ENCODE measurements at places on chromosomes 7 and 10.

- DNase-seq: peak; percentile 49
Observed at GRCh38 chr7:77649716-77650349, 46.4 kb upstream of the RSBN1L start.

GRCh38 chr7:102806613-102807012 is 57.8 kb downstream of the FAM185A start:
- no peak for DNase-seq

- peak; percentile 5 for DNase-seq
Observed at GRCh38 chr10:5814110-5815107, 1.2 kb upstream of the GDI2 start.

- DNase-seq: no peak
Observed at GRCh38 chr7:130069179-130069977, 956 bp upstream of the KLHDC10 start.

- DNase-seq: no peak
Observed at GRCh38 chr7:26375726-26376174, 84.1 kb downstream of the SNX10 start.

- peak; percentile 36 for DNase-seq
Observed at GRCh38 chr7:29139191-29139590, 7.1 kb downstream of the CPVL start.

DNA sequence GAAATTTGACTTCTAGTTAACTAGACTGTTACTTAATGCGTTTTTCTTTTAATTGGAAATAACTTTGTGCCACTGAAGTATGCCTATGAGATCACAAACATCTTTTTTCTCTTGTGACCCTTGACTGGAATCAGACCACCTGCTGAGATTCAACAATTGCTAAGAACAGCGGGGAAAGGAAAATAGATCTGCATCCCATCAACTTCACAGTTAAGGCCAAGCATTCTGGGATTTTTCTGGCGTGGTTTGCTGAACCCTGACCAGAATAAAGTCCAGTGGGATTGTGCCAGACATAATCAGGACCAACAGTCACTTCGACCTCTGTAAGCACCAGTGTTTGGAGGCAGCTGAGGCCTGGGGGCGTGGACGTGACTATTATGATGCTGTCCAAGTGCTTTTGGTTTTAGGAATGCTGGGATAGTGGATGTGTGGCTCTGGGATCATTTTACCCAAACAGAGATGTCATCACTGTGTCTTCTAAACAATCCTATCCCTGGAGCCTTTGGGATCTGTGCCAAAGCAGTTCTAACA is 373.3 kb upstream of the PRKCQ start:
- peak; percentile 1 for DNase-seq

DNA sequence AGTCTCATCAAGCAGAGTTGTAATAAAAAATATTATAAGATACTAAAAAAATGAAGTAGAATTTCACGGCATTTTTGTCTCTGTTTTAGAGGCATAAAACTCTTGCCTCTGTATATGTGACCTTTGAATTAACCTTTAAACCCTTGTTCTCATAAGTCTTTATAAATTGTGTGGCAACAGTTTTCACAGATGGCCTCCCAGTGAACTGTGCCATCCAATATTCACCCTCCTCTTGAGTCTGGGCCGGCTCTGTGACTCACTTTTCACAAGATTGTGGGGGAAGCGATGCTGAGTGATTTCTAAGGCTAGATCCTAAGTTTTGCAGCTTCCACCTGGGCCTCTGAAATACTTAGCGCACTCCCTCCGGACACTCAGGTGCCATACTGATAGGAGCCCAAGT is 4.6 kb upstream of the USP6NL start:
- no peak for DNase-seq

- peak; percentile 4 for DNase-seq
Observed at GRCh38 chr7:141355032-141355431, 196.2 kb upstream of the AGK start.

DNA sequence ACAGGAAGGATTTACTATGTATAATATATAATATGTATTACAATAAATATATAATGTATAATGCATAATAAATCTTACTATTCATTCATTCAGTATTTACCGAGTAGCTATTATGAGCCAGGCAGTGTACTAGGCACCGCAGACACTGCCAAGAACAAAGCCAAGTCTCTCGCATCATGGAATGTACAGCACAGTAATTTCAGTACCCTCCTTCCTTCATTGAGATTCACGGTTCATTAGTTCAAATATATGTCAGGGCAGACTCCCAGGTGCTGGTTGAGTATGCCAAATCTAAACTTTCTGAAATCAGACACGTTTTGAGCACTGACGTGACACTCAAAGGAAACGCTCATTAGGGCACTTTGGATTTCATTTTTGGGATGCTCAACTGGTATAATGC is 9.1 kb downstream of the USP6NL start:
- DNase-seq: no peak

DNA sequence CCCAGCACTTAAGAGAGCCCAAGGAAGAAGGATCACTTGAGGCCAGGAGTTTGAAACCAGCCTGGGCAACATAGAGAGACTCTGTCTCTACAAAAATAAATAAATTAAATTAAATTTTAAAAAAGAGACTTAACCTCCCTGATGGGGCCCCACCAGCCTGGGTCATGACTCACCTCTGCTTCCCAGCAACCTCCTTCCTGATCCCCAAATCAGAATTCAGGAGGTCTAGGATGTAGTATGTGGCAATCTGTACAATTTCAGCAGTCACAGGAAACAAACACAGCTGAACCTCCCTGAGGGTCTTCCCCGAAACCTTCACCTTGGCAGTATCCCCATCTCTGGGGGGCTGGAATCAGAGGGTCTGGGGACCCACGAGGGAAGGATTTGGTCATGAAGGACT is 9.7 kb upstream of the PPP1R35 start:
- no peak for DNase-seq

GRCh38 chr7:142482891-142483658 is 225.2 kb upstream of the PRSS58 start:
- peak; percentile 63 for DNase-seq

- DNase-seq: peak; percentile 20
Observed at GRCh38 chr7:102927312-102927933, 14.6 kb downstream of the LRRC17 start.

GRCh38 chr7:28002638-28003037 is 178.0 kb downstream of the JAZF1 start:
- DNase-seq: peak; percentile 28

DNA sequence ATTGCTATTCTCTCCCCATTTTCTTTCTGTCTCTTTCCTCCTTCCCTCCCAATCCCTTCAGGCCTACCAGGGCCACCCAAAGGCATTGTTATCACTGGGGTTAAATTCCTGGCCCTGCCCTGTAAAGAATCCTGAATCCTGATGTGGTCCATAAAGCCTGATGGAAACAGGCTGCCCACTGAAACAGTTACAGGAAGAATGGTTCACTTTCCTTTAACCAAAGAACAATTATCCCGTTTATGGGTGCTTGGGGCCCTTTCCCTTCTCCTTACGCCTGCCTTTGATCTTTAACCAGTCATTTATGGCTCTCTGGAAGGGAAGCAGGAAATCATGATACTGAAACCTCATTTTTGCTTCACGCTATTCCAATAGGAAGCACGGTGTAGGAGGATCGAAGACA is 273.1 kb upstream of the NEBL start:
- DNase-seq: no peak

- DNase-seq: no peak
Observed at GRCh38 chr10:60009276-60009675, 102.9 kb upstream of the CCDC6 start.

DNA sequence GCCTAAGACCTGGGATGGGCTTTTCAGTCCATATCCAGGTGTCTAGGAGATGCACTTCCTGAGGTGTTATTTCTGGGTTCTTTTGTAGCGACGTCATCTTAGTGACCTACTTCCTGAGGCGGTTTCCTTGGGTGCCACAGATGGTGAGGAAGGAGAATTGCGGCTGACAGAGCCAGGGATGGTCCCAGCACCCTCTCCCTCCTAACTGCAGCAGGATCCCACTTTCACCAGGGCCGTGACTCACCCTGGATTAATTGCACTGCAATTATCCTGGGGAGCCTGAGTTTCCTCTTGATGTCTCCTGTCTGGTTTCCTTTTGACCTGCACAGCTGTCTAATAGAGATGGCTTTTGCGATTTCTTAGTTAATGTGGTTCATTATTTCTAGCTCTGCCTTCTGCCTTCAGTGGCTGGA is 271.7 kb downstream of the TCF7L2 start:
- DNase-seq: peak; percentile 56

- DNase-seq: no peak
Observed at GRCh38 chr10:103480521-103480920, 1.5 kb upstream of the CALHM3 start.

- no peak for DNase-seq
Observed at GRCh38 chr10:71396711-71397295, at the start of gene CDH23. Gene CDH23 (plus strand): TSS chr10:71396920. CDS start chr10:71439832, 42,912 bp downstream.

DNA sequence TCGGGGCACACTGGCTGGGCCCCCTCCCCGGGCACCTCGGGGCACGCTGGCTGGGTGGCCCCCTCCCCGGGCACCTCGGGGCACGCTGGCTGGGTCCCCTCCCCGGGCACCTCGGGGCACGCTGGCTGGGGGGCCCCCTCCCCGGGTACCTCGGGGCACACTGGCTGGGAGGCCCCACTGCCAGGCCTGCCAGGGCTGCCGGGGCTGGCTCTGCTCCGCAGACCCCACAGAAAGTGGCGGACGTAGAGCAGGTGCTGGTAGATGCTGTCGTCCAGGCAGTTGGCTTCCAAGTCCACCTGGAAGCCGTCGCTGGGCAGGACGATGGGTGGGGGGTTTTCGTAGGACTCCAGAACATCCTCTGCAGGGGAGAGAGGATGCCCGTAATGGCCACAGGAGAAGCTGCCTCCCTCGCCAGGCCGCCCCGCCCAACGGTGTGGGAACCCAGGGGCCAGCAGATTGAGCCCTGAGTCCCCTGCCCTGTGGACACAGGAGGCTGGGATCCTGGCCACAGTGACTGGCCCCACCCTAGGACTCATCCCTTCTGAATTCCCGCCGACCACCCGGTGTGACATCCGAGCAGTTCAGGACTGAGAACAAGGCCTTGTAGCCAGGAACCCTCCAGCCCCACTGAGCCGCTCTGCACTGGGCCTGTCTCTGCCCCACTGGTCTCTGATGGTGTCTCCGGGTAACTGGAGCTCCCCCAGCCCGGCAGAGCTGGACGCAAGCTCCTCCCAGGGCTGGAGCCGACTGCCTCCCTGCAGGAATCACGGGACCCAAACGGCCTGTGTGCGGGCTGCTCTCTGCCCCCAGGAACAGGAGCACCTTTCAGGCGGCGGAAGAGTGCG is 28.2 kb downstream of the AP5Z1 start:
- DNase-seq: no peak

GRCh38 chr7:30920584-30921539 is 9.2 kb downstream of the AQP1 start:
- DNase-seq: peak; percentile 73

DNA sequence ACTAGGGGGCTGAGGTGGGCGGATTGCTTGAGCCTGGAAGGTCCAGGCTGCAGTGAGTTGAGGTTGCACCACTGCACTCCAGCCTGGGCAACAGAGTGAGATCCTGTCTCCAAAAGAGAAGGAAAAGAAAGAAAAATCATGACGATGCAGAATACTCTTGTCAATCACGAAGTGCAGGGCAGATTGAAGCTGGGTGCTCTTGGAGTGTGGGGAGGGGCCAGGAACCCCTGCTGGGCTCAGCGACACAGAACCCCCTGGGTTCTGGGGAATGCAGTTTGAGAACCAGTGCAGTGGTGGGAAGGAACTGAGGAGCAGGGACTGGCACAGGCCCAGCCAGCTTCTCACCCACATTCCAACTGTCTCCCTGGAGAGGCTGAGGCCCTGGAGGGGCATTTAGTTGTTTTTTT is 10.8 kb upstream of the INTS1 start:
- peak; percentile 73 for DNase-seq

GRCh38 chr10:44968500-44969400 is 9.1 kb downstream of the RASSF4 start:
- no peak for DNase-seq

DNA sequence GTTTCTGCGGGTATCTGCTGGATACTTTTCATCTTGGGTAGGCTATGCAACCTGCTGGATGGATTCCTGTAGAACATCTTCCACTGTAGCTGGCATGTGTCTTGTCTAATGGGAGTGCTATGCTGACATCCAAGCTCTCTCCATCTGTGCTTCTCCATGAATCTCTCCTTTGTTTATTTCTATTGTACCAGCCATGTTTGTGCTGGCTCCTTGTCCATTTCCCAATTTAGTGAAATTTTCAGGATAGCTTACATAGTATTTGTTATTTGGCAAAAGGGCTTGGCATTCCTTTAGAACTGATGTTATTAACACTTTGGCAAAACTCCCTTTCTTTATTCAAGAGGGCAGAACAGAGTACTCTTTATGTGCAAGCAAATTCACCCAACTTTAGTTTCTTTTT is 198.0 kb downstream of the CSTF2T start:
- peak; percentile 55 for DNase-seq

- no peak for DNase-seq
Observed at GRCh38 chr10:123896246-123896927, 4.8 kb upstream of the CPXM2 start.

GRCh38 chr10:61958805-61959204 is 57.3 kb downstream of the ARID5B start:
- no peak for DNase-seq

GRCh38 chr7:116876664-116877442 is 14.5 kb downstream of the CAPZA2 start:
- no peak for DNase-seq

DNA sequence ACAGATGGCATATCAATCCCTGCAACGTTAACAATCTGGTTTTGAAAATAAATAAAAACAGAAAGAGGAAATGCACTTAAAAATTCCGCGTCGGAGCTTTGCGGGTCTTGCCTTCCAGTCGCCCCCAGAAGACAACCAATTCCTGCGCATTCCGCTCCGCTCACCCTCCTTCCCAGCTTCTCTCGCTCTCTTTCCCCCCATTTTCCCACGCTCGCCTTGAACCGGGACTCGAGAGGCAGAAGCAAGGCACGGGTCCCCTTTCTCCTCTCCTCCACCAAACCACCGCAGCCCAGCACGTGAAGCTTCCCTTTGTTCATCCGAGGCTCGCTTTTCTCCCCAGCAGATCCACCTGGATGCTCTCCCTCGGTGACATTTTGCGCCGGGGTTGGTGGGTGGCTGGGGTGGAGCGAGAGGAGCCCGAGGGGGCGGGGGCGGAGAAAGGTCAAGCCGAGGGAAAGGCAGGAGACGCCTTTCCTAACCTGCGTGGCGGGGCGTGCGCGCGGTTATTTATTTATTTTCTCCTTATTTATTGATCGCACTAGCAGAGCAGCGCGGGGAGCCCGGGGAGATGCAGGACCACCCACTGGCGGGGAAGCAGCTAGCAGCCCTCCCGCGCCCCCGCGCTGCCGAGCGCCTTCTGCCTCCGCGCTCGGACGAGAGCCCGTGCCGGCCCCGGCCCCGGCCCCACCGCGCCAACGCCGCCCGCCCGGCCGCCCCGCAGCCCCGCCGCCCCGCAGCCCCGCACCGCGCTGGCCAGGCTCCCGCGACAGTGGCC is at the start of gene KCND2:
KCND2 (plus strand) TSS at position 475 of the 775 bp plus-strand sequence.
- no peak for DNase-seq

DNA sequence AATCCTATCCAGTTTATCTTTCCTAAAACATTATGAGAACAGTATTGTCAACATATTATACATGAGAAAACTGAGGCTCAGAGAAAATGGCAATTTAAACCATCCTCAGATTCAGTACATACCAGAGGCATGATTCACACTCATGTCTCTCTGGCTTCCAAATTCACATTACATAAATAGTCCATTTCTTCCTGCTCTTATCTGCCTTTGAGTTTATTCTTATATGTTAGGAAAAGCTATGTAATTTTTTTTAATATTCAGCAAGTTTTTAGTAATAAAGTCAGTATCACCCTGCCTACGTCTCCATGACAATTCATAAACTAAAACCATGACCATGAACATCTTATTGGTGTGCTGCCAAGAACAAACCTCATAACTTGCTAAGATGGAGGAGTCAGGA is 1260.2 kb upstream of the SORCS1 start:
- DNase-seq: peak; percentile 59
